ENCODE measurements at places on chromosomes 7 and 10.

DNA sequence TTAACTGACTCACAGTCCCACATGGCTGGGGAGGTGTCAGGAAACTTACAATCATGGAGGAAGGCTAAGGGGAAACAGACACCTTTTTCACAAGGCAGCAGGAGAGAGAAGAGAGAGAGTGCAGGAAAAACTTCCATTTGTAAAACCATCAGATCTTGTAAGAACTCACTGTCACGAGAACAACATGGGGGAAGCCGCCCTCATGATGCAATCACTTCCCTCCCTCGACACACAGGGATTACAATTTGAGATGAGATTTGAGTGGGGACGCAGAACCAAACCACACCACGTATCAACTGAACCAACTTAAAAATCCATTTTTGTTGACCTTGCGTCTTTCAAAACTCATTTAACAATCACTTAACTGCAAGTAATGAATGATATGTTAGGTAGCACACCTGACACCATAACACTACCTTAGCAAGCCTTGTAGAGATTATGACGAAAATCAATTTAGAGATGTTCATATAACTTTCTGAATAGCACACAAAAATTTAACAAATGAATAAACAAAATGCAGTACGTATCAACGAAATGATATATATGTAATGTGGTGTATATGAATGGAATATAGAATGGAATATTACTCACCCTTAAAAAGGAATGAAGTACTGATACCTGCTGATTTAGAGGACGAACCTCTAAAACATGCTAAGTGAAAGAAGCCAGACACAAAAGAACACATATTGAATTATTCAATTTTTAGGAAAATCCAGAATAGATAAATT, 3.7 kb downstream of the FAM3C start:
- no peak for DNase-seq

- no peak for DNase-seq
These were observed 18.5 kb upstream of the ALOX5 start for GRCh38 chr10:45355494-45355893.

DNA sequence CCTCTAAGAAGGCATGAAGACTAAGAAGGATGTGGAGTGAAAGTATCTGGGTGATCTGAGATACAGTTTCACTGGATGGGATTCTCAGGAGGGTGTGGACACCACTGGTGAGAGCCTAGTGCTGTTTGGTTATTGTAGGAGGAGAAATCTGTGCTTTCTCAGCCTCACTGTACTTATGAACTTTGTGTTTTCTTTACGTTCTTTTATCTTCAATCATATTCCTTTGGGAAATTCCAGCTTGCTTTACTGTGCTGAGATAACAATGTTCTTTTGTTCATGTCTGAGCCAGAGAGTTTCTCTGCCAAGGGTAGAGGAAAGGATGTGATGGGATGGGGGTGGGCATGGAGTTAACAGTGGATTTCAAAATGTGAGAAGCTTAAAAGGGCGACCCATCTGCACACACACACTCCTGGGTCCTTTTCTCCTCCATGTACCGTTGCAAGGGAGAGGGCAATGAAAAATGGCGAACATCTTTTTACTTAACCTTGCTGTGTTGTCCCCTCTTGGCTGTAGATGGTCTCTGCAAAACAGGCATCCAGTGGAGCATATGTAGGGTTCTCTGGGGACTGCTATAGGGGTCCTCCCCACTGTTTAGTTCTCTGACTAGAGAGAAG, 25.0 kb upstream of the TAX1BP1 start:
- DNase-seq = peak; percentile 48

GRCh38 chr7:135645296-135645904, 16.9 kb upstream of the STMP1 start:
- peak; percentile 31 for DNase-seq

GRCh38 chr7:154167807-154168206, 115.6 kb downstream of the DPP6 start:
- no peak for DNase-seq

DNA sequence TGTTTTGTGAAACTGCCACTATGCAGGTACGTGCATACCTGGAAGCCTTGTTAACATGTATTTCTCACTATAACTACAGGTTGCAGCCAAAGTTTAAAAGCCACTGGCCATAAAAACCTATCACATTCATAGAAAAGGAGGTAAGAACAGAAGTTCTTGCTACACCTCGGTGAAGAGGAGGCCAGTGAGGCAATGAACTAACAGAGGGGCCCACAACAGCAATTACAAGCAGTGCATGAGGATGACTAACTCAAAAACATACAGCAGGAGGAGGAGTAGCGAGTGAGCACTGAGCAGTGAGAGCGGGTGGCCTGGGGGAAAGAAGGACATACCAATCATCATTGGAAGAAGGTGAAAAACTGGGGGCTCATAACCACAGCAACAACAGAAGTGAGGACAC, 51.6 kb downstream of the NUDCD3 start:
- peak; percentile 22 for DNase-seq

- no peak for DNase-seq
These were observed 37.3 kb downstream of the CDH23 start for GRCh38 chr10:71433768-71434744.

- DNase-seq = no peak
These were observed 179.2 kb upstream of the CDCA7L start for GRCh38 chr7:22124941-22125340.

GRCh38 chr10:119511828-119512515, 30.5 kb downstream of the RGS10 start:
- DNase-seq = no peak

- peak; percentile 12 for DNase-seq
These were observed 31.1 kb downstream of the CAMK2G start for GRCh38 chr10:73843261-73843660.

DNA sequence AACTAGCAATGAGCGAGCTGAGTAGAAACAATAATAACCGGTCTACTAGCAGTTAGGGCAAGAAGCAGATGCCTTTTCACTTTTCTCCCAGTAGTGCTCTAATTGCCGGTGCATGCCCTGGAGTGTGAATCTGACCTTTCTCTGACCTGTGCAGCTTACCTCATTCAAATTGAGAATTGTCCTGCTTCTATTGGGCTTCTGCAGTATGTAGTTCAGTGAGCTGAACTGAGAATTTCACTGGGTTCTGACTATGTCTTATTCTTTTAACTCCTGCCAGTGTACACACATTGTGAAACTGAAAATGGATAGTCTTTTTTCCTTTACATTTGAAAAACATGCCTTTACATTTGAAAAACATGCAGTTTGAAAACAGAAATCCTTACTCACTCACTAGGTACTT, 157.9 kb upstream of the GRM3 start:
- DNase-seq = no peak

- DNase-seq = peak; percentile 48
These were observed 877.6 kb downstream of the LRMDA start for GRCh38 chr10:76309070-76309469.

GRCh38 chr10:85457191-85457590, 909.4 kb downstream of the GRID1 start:
- DNase-seq = no peak

DNA sequence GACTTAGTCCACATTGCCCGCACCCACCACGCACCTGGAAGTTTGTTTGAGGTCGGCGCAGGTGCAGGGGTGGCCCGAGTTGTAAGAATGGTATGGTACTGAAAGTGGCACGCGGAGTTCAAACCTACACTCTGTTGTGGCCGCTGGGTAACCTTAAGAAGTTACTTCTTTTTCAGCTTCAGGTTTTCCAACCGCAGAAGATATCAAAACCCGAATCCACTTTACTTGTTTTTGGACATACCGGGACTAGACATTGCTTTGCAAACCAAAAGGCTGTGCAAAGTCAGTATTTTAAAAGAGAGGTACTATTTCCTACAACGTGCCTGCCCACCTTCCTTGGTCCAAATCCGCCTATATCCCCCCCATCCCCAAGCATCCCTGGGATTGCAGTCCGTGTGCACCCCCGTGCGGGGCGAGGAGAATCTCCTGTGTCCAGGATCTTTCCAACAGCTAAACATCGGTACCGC, 1.0 kb downstream of the IGFBP3 start:
- DNase-seq = no peak
